ENCODE measurements at places on chromosomes 6 and 20.
A peak's percentile ranks its signal among the peaks of the same experiment; 100 is the strongest.

DNA sequence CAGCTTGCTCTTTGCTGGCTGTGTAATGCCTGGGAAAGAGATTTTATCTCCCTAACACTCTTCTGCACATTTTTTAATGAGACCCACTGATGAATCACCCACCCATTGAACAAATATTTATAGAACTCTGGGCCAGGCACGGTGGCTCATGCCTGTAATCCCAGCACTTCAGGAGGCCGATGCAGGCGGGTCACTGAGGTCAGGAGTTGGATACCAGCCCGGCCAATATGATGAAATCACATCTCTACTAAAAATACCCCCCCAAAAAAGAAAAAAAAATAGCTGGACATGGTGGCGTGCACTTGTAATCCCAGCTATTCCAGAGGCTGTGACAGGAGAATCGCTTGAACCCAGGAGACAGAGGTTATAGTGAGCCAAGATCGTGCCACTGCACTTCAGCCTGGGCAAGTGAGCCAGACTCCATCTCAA lies 82.1 kb upstream of the SIRPA start:
- DNase-seq: peak; percentile 97

DNA sequence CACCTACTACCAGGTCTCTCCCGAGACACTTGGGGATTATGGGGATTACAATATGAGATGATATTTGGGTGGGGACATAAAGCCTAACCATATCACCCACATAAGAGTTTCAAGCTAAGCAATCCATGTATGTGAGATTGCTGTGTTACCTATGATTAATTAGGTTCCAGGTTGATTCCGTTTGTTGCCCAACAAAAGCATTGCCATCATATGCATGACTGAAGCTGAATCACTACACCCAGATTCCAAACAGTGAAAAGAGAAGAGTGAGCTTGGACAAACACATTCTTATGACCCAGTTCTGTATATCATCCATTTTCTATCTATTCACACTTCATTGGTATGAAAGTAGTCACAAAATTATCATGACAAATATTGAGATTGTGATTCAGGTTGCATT lies 952.5 kb upstream of the MAN1A1 start:
- DNase-seq: no peak

DNA sequence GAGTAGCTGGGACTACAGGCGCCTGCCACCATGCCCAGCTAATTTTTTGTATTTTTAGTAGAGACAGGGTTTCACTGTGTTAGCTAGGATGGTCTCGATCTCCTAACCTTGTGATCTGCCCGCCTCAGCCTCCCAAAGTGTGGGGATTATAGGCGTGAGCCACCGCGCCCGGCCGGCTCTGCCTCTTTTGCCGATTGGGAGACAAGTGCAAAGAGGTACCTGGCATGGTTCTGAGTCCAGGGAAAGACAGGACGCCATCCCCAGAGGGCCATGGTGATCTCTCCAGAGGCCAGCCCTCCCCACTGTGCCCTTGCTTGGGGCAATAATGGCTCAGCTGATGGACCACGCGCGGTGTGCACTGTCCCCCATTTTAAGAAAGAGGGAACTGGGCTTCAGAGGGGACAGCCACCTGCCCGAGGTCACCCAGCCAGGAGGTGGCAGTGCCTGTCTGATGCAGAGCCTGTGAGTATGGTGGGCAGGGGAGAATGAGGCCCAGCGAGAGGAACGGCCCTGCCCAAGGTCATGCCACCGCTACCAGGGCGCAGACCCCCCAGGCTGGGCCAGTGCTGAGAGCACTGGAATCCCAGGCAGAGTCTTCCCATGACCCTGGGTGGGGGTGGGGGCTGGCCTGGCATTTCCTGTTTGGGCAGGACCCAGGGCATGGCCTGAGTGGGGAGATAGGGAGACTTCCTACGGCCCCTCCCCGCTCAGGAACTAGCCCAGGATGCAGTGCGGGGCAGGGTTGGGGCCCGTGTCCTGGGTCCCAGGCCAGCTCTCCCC lies 61.0 kb downstream of the SNAI1 start:
- no peak for DNase-seq

- peak; percentile 55 for DNase-seq
These were observed 27.8 kb upstream of the MYCT1 start for GRCh38 chr6:152669895-152670294.

GRCh38 chr6:167127785-167128531 lies 5.1 kb downstream of the CCR6 start:
- DNase-seq: no peak

GRCh38 chr6:144352331-144352730 lies 67.2 kb downstream of the UTRN start:
- no peak for DNase-seq

DNA sequence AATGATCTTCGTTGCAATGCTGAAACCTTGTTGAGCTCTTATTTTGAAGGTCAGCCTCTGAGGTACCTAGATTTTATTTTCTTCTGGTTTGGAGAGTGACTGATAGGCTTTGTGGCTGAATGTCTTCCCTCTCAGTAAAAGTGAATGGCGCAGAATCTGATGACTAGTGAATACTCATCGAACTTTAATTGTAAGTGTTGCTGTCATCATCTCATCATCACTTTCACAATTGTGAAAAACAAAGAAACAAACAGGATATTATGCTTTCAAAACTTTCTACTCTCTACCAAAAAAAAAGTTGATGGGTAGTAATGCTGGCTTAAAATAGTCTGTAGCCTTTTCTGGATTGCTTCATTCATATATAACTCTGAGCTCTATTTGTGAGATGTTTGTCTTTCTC lies 239.5 kb upstream of the RAB32 start:
- DNase-seq: no peak

DNA sequence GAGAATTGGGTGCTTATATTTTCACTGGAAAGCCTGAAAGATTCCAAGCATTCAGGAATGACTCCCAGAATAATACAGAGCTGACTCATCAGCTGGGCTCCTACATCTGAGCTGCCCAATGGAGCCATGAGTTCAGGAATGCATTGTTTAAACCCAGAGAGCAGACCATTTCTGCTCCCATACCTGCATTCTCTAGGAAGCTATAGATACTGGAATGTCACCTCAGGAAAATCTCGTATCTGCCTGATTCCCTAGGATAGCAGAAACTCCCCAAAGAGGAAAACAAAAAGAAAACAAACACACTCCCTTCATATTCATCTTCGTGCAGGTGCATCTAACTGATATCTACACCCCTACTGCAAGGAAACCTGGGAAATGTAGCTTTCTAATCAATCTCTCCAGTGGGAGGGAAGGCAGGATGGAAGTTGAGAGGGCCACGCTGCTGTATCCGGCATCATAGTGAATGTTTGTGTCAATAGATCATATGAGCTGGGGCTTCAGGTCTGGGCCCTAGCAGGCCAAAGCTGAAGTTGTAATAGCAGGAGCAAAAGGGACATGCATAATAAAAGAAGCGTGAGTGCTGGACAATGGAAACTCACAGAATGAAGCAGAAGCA lies 8.2 kb upstream of the SLC2A12 start:
- DNase-seq: peak; percentile 90

DNA sequence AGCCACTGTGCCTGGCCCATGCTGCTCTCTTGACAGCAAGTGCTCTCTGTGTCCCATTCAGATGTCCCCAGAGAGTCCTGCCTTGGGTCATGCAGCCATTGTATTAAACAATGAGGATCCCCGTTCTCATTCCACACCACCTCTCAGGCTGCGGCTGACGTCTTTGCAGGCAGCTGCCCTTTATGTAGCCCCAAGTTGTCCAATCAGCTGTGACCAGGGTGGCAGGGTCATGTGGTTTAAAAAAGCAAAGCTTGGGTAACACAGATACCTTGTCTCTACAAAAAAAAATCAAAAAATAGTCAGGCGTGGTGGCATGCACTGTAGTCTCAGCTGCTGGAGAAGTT lies 13.2 kb downstream of the GCNT2 start:
- DNase-seq: no peak

GRCh38 chr6:96939007-96939805 lies 14.7 kb downstream of the KLHL32 start:
- DNase-seq: peak; percentile 47

DNA sequence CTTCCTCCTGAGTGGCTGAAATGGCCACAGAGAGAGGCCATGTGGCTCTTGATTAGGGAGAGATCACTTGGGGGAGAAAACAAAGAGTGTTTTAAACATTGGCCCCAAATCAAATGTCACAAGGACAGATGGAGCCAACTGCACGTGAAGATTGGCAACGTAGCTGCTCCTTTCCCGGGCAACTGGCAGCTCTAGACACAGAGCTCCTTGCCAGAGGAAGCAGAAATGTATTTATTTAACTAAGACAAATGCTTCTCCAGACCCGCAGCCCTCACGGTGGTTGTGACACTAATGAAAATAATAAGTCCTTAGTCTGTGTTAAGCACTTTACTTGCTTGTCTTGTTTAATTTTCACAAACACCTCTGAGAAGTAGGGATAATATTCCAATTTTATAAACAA lies 49.6 kb upstream of the DSN1 start:
- peak; percentile 28 for DNase-seq

DNA sequence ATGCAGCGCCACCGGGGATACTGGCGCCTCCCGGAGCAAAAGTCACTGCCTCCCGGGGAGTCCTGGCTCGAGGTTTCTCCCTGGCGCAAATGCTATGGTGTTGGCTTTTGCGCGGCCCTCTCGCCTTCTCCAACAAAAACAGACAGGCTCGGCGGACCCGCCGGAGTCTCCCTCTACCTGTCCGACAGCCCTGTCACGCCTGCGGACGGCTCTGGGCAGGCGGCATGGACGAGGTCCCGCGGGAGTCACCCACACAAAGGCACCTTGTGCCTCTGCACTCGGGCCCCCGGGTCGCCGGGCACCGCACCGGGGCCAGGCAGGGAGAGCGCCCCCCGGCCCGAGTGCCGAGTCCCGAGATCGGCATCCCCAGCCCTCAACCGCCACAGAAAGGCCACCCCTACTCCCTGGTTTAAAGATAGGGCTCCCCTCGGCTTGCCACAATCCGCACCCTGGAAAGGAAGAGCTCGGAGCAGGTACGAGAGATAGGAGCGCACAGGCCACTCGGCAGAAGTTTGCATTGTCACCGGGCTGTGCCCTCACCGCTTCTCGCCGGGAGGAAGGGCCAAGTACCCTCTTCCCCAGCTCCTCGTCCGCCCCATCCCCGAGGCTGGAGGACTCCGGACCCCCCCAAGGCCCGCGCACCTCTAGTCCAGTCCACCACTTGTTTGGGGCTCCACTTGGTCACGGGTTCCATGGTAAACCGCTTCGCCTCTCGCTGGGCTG lies 903 bp downstream of the CNKSR3 start:
- peak; percentile 40 for DNase-seq

DNA sequence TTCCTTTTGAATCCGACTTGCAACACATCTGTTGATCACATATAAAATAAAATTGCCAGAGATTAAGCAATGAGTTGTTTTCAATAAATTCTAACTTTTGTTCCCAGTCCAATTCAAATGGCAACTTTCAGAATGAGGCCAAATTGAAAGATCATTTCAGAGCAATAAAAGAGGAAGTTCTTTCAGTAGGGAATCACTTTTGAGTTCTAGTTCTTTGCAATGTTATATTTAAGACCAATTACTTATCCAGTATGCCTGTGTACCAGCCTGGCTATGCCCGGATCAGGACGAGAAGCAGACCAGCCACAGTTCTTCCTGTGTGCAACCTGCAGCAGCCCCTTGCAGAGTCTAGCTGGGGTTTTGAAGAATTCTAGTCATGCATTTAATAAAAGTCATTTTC lies 232.5 kb downstream of the BTBD9 start:
- no peak for DNase-seq

DNA sequence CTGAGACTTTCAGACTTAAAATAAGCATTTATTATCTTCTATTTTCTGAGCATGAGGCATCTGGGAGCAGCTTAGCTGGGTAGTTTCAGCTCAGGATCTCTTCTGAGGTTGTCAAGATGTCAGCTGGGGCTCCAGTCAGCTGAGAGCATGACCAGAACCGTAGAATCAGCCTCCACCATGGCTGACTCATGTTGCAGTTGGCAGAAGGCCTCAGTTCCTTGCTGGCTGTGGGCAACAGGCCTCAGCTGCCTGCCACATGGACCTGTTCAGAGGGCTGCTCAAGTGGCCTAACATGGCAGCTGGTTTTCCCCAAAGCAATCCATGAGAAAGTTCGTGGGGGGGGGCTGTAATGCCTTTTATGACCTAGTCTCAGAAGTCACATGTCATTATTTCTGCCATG lies 142.3 kb downstream of the LY86 start:
- peak; percentile 93 for DNase-seq

DNA sequence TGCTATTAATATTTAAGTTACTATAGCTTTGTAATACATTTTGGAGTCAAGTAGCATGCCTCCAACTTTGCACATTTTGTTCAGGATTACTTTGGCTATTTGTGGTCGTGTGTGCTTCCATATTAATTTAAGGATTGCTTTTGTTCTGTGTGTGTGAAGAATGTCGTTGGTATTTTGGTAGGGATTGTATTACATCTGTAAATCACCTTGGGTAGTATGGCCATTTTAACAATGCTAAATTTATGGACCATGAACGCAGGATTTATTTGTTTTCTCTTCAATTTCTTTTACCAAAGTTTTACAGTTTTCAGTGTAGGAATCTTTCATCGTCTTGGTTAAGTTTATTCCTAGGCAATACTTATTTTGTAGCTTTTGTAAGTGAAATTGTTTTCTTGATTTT lies 758.0 kb downstream of the FRK start:
- no peak for DNase-seq

DNA sequence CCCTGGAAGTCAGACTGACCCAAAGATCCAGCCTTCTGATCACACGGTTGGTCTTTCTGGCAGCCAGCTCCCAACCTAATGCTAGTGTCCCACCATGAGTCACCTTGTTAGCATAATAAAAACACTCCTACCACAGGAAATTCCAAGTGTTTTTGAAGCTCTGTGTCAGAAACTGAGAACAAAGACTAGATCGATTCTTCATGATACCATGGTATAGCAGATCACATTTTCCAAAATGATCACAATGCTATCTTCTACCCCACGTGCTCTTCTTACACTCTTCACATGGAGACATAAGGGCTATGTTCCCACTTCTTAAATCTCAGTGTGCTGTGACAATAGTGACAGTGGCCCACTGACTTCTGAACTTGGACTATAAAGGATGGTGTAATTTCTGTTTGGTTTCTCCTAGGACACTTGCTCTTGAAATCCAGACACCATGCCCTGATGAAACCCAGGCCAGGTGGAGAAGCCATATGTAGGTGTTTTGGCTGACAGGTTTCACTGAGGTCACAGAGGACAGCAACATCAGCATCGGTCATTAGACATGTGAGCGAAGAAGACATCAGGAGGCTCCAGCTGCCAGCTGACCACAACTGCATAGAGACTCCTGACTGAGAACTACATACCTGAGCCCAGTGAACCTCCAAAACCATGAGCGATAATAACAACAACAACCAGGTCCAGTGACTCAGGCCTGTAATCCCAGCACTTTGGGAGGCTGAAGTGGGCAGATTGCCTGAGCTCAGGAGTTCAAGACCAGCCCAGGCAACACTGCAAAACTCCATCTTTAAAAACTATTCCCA lies 57.5 kb downstream of the MKKS start:
- peak; percentile 94 for DNase-seq

- no peak for DNase-seq
These were observed 51.0 kb downstream of the ZBTB2 start for GRCh38 chr6:151340219-151340978.

Measured in fibroblast of lung (primary cell).